M059J (cell line): ENCODE measurements at places on chromosomes 13 and 19.

DNA sequence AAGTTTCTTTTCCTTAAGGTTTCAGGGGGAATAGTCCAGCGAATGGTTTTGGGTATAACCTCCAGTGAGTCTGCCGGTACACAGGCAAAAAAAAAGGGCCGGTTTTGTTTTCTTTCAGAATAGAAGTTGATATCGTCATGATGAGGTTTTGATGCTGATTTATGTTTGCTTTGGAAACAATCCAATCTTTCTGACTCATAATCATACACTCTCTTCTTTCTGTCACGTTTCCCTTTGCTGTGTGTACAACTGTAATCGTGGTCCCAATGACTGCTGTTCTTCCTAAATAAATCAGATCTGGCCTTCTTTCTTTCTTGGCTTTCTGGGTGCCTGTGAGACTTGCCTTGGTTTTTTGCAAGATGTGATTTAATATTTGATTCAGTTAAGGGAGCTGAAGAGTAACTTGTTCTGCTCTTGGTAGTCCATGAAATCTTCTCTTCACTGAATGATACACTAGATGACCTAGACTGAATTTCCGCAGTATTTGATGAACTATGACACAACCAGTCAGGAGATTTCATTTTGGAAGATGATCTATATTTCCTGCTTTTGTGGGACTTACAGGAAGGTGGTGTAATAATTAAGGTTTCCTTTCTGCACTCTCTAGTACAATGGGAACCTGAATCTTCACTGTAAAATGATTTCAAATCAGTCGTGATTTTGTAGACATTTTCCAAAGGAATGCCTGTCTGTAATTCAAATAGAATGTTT lies 34.9 kb upstream of the METTL21C start:
- DNase-seq, result peak; percentile 73

- DNase-seq, result no peak
These were observed 37.1 kb upstream of the LSM14A start for GRCh38 chr19:34135054-34135800.

- DNase-seq, result peak; percentile 35
These were observed 72.1 kb downstream of the LHFPL6 start for GRCh38 chr13:39530916-39531315.

DNA sequence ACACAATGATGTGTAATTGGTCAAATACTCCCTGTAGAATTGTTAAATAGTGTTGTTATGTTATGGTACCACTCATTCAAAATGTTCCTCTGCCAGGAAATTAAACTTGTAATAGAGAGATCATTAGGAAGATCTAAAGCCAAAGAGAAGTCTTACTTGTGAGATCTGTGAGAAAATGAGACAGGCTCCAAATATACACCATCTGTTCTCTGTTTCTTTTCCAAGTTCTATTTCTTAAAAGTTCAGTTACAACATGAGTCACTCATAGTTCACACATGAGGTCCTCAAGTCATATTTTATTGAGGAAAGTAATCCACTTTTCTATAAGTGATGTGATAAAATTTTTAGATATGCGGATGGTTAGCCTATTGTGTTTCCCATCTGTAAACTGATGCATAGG lies 1038.1 kb upstream of the PRR20A start:
- no peak for DNase-seq

- peak; percentile 32 for DNase-seq
These were observed at the start of gene ADAMTS10 for GRCh38 chr19:8610041-8610935. TSS of gene ADAMTS10 (minus strand) at chr19:8610715. CDS start at chr19:8605710, 5,005 bp downstream.

GRCh38 chr13:97258801-97259200 lies 36.7 kb downstream of the MBNL2 start:
- no peak for DNase-seq

- DNase-seq, result no peak
These were observed 11.7 kb downstream of the KCTD15 start for GRCh38 chr19:33808399-33808798.
